Panc1 (cell line): ENCODE measurements at places on chromosomes 12 and 14.

DNA sequence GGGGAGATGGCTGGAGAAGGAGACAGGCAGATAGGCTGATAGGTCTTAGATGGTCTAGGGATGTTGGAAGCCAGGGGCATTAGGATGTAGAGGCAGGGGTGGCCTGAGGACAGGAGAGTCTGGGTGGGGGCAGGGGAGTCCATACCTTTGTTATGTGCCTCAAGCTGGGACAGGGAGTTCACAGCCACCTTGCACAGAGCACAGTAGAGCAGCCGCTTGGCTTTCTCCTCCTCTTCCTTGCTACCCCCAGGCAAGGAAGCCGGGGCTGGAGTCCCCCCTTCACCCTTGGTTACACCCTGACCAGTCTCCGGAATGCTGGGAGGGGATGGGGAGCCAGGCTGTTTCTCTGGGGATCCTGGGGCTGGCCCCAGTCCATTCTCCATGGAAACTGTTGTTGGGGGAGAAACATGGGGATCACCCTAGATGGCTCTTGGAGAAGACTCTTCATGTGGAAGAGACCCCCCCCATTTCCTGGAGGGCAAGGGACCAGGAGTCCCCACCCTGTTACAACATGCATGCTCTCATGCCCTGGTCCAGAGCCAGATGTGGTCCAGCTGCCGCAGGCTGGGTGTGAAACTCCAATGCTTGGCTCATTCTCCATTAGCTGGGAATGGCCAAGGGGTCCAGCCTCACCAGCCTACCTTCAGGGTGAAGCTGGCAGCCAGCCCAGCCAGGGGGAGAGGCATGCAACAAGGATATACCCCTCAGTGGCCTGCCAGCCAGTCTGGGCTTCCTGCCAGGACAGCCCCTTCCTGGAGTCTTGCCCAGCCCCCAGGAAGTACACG is 7.2 kb upstream of the GPR84 start:
- no peak overlapping the region for H3K4me3 ChIP-seq
- no peaks in the 10 kb centered on the region; the same call in 1 of the 2 replicates for H3K4me1 ChIP-seq
- H3K27ac ChIP-seq = no peak overlapping the region
- no peaks in the 10 kb centered on the region for H3K27me3 ChIP-seq

DNA sequence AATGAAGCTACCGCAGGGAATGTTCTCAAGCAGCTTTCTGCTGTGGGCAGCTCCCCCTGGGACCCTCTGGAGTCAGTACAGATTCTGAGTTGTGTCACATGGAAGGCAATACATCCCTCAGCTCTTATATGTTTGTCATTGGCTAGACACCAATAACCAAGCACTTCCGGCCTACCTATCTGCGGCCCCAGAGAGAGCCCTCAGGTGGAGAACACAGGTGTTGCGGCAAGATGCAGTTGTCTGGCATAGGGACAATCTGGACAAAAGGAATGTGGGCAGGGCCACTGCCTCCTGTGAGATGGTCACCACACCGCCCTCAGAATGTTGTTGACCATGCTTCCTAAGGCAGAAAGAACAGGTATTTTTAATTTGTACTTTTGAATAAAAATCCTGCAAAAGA is 118.7 kb downstream of the BRMS1L start:
- H3K27ac ChIP-seq = no peak overlapping the region
- no peaks in the 10 kb centered on the region for H3K36me3 ChIP-seq
- H3K4me3 ChIP-seq = no peak overlapping the region
- H3K4me1 ChIP-seq = no peaks in the 10 kb centered on the region

- H3K27ac ChIP-seq = no peak overlapping the region
- H3K27me3 ChIP-seq = no peaks in the 10 kb centered on the region
- DNase-seq = no peak
- H3K4me3 ChIP-seq = no peak overlapping the region
- no peaks in the 10 kb centered on the region for H3K36me3 ChIP-seq
Observed at GRCh38 chr12:88362439-88362838, 217.8 kb downstream of the KITLG start.

DNA sequence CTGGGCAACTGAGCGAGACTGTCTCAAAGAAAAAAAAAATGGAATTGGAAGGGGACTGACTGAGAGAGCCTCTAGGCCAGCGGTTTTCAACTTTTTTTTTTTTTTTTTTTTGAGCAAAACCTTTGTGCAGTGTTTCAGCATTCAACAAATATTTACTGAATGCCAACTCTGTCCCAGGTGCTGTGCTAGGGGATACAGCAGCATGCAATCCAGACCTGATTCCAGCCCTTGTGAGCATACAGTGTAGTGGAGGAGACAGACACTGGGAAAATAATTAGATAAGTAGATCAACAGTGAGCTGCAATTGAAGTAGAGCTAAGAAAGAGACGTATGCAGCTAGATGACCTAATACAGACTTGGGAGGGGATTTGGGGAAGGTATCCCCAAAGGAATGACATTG is 23.8 kb upstream of the LTBP2 start:
- H3K27me3 ChIP-seq = no peaks in the 10 kb centered on the region
- H3K4me3 ChIP-seq = no peak overlapping the region
- no peak for DNase-seq
- H3K27ac ChIP-seq = 0 out of 2 replicates have a peak overlapping the region, but pooled peaks have one; percentile 2

DNA sequence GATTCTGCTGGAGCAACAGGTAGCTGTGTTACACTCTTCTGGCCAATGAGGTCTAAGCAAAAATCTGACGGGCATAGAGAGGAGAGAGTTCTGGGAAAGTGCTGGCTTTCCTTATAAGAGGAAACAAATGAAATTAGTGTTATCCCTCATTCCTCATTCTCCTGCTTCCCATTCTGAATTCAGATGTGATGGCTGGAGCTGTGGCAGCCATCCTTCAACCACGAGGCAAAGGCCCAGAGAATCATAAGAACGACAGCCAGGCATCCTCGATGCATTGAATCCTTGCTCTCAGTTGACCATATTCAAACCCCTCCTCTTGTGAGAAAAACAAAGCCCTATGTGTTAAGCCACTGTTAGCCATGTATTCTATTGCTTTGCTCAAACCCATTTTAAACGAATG is 27.5 kb upstream of the RIMBP2 start:
- no peak overlapping the region for H3K4me3 ChIP-seq
- no peaks in the 10 kb centered on the region for H3K4me1 ChIP-seq
- H3K27ac ChIP-seq = no peak overlapping the region

- peaks cover 20% of the 10 kb centered on the region for H3K4me1 ChIP-seq
- no peak for DNase-seq
- H3K27me3 ChIP-seq = no peaks in the 10 kb centered on the region
- peak overlapping the region; percentile 79 for H3K4me3 ChIP-seq
Observed at GRCh38 chr14:103059556-103059955, 2.2 kb upstream of the CDC42BPB start.

DNA sequence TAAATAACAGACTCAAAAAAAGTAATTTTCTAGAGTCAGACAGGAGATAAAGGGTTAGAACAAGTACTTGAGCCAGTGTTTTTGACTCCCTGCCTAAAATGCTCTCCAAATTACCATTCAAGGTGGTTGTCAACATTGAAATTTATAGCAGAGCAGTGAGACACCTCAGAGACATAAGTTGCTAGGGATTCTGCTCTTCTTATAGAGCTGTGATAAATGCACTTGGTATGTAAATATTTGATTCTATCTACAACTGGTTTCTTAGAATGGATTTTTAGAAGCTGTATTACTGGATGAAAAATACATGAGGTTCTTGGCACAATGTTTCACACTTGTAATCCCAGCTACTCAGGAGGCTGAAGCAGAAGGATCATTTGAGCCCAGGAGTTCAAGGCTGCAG is 83.9 kb upstream of the OSBPL8 start:
- H3K4me1 ChIP-seq = no peaks in the 10 kb centered on the region
- DNase-seq = no peak
- no peaks in the 10 kb centered on the region for H3K36me3 ChIP-seq
- H3K27ac ChIP-seq = no peak overlapping the region
- H3K27me3 ChIP-seq = no peaks in the 10 kb centered on the region

DNA sequence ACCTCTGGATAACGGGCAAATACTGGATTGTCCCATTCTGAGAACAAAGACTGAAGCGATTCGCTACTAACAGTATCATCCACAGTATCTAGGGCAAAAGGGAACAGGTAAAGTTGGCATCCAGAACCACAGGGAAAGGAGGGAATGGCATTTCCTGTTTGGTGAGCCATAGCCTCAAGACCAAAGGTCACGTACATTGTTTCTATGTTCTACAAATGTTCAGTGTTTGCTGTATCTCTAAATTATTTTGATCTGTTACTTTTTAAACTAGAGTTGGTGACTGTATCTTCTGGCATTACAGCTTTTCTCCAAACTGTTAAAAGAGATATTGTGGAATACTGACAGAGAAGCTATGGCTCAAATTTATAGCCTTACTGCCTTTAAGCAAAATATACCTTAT is 9.7 kb downstream of the MLH3 start:
- H3K4me3 ChIP-seq = no peak overlapping the region
- no peak for DNase-seq
- peaks cover 4% of the 10 kb centered on the region; the same call in 1 of the 2 replicates for H3K36me3 ChIP-seq
- no peaks in the 10 kb centered on the region for H3K27me3 ChIP-seq
- H3K27ac ChIP-seq = 0 out of 2 replicates have a peak overlapping the region, but pooled peaks have one; percentile 29

- no peaks in the 10 kb centered on the region for H3K36me3 ChIP-seq
- no peak overlapping the region for H3K27ac ChIP-seq
- no peaks in the 10 kb centered on the region for H3K27me3 ChIP-seq
- no peak for DNase-seq
Observed at GRCh38 chr12:105575235-105575634, 244.7 kb downstream of the C12orf75 start.

DNA sequence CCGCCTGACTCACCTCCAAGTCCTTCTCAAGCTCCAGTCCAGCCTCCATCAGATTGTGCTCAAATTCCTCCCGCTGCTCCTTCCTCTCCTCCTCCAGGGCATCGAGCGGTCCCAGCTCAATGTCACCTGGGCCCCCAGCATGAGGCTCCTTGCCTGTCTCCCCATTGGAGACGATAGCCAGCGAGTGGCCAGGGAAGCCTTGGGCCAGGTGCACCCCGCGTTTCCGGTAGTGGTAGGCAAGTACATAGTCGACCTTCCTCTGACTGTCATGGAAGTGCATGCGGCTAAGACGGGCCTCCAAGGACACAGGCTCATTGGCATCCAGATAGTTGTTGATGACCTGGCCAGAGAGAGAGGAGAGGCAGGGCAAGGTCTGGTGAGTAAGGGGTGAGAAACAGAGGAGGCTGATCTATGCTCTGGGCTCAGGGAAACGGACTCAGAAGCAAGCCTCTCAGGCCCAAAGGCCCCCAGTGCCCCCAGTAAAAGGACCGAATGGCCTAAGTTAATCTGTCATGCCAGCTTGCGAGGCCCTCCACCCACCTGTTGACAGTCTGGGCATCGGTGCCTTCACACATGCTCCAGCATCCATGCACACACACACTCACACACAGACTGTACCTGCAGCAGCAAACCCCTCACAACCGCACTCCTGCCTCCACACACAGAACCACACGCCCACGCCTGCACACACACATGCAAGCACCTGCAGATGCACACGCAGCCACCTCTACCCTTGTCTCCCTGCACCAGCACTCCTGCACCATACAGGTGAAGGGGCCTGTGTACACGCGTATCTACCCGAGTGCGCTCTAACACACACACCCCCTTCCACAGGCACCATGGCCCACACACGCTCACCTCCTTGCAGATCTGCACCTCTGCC is 23.8 kb downstream of the ANO2 start:
- no peak for DNase-seq
- no peaks in the 10 kb centered on the region for H3K36me3 ChIP-seq

DNA sequence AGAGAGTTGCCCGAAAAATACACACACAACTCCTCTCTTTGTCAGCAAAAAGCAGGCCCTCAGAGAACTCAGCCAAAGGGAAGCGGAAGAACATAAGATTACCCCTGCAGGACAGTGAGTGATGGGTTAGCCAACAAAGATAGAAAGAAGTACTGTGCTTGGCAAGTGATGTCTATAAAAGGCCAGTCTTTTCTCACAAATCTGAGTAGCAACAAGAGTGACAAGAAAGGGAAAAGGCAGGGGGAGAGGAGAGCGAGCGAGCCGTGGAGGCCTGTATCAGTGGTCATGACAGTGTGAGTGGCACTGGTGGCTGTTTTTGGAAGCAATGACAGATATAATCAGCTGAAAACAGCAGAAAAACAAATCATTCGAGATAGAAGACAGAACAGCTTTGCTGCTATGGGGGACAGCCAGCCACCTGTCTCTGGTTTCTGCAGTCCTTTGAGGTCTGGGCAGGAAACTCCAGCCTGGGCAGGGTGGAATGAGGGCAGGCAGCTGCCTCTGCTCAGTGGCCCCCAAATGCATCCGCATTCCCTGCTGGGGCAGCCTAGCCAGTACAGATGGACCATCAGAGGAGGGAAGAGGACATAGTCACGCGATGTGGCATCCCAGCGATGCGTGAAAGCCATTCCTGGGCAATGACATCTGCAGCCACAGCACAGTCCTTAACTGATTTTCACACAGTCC is 74.7 kb downstream of the TRIM9 start:
- H3K27ac ChIP-seq = no peak overlapping the region
- H3K27me3 ChIP-seq = no peaks in the 10 kb centered on the region
- no peak for DNase-seq
- H3K4me3 ChIP-seq = no peak overlapping the region
- H3K36me3 ChIP-seq = no peaks in the 10 kb centered on the region

DNA sequence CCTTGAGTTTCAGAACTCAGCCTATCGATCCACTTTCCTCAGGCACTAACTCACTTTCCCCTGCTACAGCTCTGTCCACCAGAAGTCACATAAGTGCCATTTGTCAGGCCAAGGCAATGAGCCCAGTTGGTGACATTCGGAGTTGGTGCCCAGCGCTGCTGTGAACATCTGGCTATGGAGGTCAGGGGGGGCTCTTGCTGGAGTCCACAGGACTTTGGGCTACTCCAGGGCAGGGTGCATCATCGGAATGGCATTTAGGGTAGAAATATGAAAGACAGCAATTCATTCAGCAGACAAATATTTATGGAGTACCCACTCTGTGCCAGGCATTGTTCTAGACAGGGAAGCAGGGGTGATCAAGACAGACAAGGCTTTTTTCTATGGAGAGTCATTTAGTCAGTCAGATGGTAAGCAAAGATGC is 1.5 kb upstream of the PPP1CC start:
- H3K36me3 ChIP-seq = peaks cover 12% of the 10 kb centered on the region
- H3K4me1 ChIP-seq = peaks cover 30% of the 10 kb centered on the region
- no peak for DNase-seq
- no peaks in the 10 kb centered on the region for H3K27me3 ChIP-seq

DNA sequence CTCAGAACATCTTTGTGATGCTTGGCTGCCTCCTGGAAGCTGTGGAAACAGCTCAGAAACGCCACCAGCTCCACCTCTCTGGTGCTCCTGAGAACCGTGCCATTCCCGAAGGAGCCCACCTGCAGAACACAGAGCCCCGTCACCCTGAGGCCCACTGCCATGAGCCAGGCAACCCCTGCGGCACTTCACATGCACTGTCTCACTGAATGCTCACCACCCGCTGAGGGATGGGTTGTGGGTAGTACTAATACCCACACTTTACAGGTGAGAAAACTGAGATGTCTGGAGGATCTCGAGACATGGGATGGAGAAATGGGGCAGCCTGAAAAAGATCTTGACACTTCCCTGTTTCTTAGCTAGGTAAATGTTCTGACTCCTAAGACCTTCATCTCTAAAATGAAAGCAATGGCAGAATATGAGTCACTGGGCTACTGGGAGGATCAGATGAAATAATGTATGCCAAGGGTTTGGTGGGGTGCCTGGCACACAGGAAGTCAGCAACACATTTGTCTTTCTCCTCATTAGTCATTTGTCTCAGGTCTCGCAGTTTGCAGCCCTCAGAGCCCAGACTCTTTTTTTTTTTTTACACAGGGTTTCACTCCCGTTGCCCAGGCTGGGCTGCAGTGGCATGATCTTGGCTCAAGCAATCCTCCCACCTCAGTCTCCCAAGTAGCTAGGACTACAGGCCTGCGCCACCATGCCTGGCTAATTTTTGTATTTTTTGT is 5.3 kb downstream of the OASL start:
- H3K4me3 ChIP-seq = no peak overlapping the region
- no peak for DNase-seq
- H3K36me3 ChIP-seq = no peaks in the 10 kb centered on the region
- H3K27ac ChIP-seq = no peak overlapping the region
- no peaks in the 10 kb centered on the region for H3K27me3 ChIP-seq
- H3K4me1 ChIP-seq = no peaks in the 10 kb centered on the region
